ENCODE measurements at places on chromosomes 5 and 9.

- no peak for DNase-seq
Observed at GRCh38 chr5:56983593-56984361, 31.9 kb upstream of the MIER3 start.

GRCh38 chr5:30932273-30933017 lies 261.0 kb upstream of the CDH6 start:
- no peak for DNase-seq

GRCh38 chr5:2738156-2738699 lies 13.2 kb downstream of the IRX2 start:
- no peak for DNase-seq

- no peak for DNase-seq
Observed at GRCh38 chr5:56520986-56521730, 288.0 kb upstream of the ANKRD55 start.

DNA sequence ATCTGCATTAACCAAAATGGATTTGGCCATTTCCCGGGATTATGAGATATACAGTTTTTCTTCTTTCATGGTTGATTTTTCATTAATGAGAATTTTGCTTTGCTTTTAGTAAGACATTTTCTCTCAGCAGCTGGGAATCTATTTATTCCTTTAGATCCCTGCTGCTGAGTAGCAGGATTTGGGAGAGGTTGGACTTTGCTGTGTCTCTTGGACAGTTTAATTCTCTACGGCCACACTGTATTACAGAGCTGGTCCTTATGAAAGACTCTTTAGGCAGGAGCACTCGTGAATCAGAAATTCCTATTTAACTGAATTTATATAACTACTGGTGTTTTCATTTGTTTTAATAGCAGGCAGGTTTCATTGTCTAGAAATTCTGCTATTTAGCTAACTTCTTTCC lies 1.6 kb downstream of the UNC13B start:
- no peak for DNase-seq

DNA sequence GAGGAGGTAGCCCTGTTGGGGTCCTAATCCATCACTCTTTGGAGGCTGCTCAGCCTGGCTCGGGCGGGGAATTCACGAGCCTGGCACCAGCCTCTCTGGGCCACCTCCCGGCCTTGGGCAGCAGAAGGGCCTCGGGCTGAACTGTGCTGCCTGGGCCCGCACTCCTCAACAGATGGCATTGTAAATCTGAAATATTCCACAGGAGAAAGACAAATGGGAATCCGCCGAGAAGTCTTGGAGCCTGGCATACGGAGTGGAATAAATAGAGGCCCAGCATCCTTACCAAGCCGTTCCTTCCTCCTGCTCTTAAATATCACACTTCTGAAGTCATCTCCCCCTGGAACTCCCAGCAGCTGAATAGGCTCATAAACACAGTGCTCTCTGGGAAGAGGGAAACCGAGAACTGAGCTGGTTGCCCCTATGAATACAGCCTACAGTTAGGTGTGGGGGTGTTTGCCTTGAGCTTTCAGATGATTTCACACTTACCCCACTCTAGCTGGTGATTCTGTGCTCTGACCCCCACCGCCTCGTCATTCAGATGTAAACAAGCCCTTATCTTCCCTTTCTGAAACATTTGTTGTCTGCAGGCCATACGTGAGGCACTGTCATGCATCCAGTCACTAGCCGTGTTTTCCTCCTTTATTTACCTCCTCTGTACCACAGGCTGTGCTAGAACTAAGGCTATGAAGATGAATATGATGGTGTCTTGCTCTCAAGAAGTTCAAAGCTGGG lies 455.0 kb upstream of the CLINT1 start:
- DNase-seq, result no peak

DNA sequence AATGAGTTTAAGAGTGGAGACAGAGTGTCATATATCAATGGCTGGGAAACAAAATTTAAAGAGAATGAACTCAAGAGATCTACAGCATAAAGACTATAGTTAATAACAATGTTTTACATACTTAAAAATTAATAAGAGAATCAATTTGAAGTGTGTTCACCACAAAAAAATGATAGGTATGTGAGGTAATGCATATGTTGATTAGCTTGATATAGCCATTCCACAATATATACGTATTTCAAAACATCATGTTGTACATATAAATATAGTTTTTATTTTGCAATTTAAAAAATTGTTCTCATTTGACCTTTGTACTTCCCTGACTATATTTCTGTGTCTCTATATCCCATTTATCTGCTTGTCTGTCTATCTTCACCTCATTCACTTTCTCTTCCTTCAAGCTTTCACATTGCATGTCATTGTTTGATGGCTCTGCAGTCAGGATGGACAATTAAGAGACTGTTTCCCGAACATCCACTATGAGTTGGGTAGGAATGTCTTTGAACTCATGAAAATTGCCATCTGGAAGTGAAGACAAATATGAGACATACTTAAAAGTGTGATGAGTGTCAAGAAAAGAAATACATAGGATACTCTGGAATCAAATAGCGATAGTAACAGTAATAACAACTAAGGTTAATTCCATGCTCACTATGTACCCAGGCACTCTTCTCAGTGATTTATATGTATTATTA lies 359.9 kb upstream of the ACTBL2 start:
- DNase-seq, result no peak

- no peak for DNase-seq
Observed at GRCh38 chr5:131198625-131199024, 27.9 kb downstream of the LYRM7 start.

- no peak for DNase-seq
Observed at GRCh38 chr9:93586290-93587057, 10.1 kb downstream of the PHF2 start.

DNA sequence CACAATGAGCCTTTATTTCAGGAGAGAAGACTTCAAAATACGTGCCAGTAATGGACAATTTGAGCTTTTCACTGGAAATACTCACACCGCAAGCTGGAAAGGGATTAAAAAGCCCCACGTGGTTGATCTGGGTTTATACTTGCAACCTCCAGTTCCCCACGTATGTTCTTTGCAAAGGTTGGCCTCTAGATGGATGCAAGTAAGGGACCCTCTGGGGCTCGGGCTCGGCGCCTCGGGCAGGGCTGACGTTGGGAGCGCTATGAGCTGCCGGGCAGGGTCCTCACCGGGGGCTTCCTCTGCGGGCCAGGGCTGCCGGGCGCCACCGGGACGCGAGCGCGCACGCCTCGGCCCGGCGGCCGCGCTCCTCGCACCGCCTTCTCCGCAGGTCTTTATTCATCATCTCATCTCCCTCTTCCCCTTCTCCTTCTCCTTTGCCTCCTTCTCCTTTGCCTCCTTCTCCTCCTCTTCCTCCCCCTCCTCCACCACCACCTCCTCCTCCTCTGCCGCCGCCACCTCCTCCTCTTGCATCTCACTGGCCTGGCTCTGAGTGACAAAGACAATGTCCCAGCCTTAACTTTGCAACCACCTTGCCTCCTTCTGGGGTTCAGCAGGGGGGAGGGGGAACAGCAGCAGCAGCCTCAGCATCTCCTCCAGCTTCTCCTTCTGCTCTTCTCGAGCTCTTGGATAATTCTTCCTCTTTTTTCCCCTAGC lies 701 bp upstream of the ZNF462 start:
- no peak for DNase-seq

DNA sequence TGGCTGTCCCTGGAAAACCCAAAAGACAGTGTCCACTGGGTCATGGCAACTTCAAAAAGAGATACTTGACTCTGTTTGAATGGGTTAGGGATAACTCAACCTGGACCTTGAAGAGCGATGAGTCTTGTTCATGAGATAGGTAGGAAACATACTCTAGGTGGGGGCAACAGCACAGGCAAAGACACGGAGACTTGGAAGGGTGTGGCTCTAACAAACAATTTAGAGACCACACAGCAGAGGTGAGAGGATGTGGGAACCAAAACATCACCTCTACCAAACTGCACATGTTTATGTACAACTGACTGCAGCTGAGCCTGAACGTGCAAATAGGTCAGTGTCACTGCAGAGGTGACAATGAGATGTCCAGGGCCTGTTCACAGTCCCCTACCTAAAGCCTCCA lies 247.7 kb upstream of the ADRA1B start:
- no peak for DNase-seq

Measured in CD4-positive, alpha-beta T cell treated with Interleukin-2 at 100 ng/mL for 4 hours (primary cell).